ENCODE measurements at places on chromosomes 2 and 18.
A peak's percentile ranks its signal among the peaks of the same experiment; 100 is the strongest.

DNA sequence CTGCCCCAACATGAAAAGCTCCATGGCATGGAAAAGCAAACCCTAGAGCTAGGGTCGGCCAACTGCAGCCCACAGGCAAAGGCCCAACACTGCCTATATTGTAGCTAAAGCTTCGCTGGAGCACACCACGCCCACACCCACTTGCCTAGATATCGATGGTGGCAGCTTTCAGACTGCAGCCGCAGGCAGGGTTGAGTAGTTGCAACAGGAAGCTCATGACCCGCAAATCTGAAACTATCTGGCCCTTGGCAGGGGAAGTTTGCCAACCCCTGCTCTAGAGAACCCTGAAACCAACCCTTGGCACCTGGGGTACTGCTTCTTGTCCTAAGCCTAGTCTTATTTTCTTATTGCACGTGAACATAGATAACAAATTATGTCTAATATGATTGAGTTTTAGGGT, 250.0 kb downstream of the SOX11 start:
- no peak for DNase-seq

- DNase-seq, result no peak
Observed at GRCh38 chr18:13574355-13574754, 152.0 kb downstream of the FAM210A start.

GRCh38 chr2:25269233-25269632, 72.5 kb downstream of the DNMT3A start:
- DNase-seq, result no peak

- DNase-seq, result no peak
Observed at GRCh38 chr2:192159208-192159607, 35.5 kb downstream of the TMEFF2 start.

DNA sequence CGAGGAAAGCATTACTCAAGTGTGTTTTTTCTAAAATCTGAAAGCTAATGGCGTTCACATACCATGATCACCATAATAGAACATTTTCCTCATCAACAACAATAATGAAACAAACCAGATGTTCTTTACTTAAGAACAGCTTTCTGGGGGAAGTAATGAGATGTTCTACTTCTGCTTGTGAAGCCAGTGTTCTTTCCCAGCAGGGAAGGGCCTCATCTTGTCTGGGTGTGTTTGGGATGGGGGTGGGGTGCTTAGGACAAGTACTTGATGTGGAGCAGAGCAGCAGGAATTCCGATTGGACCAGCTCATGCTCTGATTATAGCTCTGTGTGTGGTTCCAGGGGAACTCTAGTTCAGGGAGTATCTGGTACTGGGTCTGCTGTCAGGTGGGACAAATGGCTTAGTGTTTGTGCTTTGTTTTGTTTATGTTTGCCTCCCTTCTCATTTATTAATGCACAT, 163.0 kb upstream of the NOSTRIN start:
- DNase-seq, result no peak

DNA sequence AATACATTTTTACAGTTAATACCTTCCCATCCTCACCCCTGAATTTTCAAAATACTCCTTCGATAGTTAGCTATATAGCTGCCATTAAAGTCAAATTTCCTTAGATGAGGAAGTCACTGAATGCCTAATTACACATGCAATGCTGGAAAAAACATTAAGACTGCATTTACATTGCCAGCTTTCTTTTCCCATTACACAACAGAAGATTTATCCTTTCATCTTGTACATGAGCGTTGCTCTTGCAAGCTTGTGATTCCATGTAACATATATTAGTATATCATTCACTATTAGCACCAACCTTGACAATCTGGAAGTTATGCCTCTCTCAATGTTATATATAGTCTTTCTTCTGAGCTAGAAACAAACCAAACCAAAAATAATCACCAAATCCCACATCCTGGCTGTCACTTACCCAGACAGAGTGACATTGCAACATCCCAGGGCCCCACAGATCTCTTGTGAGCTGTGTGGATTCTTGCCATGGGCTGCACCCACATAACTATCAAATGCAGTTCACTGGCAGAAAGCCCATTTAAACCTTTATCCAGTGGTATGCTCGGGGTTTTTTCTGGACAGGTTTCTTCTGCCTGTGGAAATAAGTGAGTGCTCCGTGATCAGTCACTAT, 79.2 kb upstream of the PAPOLG start:
- no peak for DNase-seq

- no peak for DNase-seq
Observed at GRCh38 chr18:36454245-36454644, 156.7 kb downstream of the FHOD3 start.

- no peak for DNase-seq
Observed at GRCh38 chr2:210428393-210429179, 48.0 kb downstream of the LANCL1 start.

DNA sequence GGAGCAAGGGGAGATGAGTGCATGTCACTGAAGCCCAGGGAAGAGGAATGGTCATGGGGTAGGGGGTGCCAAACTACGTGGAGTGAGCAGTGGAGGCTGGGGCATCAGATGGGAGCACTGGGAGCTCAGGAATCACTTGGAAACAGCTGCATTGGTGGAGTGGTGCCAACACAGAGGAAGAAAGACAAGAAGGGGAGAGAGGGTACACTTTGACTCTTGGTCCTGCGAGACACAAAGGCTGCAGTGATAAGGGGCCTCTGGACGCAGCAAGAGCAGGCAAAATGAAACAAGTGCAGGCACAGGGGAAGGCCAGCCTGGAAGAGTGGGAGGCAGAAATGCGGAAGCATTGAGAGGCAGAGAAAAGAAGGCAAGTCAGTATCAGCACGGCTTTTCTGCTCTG, 134.7 kb upstream of the SMIM21 start:
- no peak for DNase-seq

GRCh38 chr2:71071681-71072398, 3.4 kb downstream of the NAGK start:
- peak; percentile 55 for DNase-seq

DNA sequence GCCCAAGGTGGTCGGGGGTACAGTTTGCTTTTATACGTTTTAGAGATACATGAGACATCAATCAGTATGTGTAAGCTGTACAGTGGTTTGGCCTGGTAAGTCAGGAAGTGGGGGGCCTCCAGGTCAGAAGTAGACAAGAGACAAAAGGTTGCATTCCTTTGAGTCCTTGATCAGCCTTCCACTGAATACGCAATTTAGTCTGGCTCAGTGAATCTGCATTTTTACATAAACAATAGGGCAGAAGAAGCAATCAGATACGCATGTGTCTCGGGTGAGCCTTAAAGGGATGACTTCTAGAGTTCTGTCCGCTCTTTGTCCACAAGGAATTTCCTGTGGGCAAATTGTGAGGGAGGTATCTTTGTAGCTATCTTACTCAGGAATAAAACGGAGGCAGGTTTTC, 87.2 kb downstream of the SOWAHC start:
- no peak for DNase-seq

GRCh38 chr18:50797142-50797541, 22.7 kb downstream of the MRO start:
- no peak for DNase-seq

GRCh38 chr2:22406625-22407024, 978.4 kb upstream of the KLHL29 start:
- no peak for DNase-seq

DNA sequence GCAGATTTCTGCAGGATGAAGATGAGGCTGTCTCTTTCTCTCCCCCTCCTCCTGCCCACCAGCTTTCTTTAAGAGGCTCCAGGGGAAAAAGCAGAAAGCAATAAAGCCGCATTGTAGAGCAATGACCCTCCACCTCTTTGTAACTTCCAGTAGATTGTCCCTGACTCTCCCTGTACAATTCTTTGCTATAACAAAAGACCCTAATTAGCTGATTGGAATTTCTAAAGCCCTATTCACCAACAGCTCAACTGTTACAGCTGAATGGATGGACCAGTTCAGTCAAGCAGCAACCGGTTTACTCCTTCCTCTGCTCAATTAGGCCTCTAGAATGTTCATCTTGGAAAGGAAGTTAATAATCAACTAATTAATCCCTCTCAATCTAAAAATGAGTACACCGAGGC, 301.0 kb downstream of the STK39 start:
- no peak for DNase-seq

DNA sequence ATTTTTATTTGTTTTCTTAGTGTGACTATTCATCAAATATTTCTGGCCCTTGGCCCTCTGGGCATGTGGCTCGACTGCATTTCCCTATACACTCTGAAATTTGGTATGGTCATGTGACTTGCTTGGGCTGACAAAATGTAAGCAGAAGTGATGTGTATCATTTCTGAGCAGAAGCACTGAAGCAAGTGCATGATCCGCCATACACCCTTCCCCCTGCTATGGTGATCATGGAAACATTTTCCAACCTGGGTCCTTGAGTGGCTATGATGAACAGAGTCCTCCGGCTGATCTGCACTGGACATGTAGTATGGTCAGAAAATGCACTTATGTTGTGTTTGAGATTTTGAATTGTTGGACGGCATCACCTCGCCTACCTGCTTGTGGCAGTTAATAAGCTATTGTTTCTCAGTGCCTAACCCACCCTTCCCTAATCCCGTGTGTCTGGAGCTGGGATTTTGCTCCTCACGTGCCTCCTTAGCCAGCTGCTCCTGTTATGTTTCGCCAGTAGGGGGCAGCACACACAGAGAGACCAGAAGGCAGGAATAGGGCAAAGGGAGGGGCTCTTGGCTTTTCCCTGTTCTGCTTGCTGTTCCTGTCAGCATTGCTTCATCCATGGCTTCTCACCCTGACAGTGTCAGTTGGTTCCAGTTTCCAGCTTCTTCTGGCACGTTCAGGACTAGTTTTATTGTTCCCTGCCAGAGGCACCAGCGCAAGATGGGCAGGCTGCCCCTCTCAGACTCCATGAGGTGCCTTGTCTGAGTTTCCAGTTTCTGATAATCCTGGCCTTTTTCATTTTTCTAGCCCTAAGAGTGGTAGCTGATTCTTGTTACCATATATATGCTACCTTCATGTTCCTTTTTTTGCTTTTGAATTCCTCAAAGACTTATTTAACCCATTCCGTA, 207.4 kb downstream of the ARL6IP6 start:
- DNase-seq, result peak; percentile 8

- no peak for DNase-seq
Observed at GRCh38 chr2:186717320-186718007, 23.6 kb downstream of the FAM171B start.

GRCh38 chr2:172249334-172249733, 146.6 kb upstream of the DLX2 start:
- no peak for DNase-seq
